ENCODE measurements at places on chromosomes 1 and 21.

GRCh38 chr1:92563457-92564216 lies 76.9 kb upstream of the GFI1 start:
- DNase-seq, result no peak

- DNase-seq, result no peak
Observed at GRCh38 chr1:77282187-77282865, 507 bp downstream of the AK5 start.

DNA sequence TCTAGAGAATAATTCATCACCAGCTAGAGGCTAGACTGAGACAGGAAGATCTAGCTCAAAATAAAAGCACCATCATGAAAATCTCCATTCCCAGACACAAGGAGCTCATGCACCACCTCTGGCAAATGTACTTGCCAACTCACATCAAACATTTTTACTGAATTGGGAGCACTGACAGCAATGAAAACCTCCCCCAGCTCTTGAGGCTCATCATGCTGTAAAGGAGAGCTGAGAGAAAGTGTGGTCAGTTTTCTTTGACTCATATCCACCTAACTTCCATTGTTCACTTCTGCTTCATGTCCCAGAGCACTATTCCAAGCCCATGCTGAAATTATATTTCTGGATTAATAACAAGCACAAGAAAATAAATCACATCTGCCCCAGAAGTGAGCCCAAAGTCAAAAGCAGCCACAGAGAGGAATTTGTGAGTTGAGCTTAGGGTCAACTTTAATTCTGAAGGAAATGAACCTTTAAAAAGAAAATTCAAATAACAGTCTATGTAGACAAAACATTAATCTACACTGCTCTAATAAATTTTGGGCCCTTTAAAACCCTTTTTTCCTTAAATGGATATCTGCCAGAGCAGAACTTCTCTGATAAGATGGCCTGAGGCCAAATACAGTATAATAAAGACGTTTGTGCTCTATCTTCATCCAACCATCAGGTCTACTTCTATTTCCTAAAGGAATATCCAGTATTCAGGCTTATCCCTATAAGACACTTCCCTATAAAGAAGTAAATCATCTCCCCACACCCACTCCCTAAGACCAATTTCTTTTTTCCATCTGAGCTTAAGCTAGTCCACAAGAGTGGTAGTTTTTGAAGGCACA lies 85.9 kb upstream of the ADAM30 start:
- no peak for DNase-seq

DNA sequence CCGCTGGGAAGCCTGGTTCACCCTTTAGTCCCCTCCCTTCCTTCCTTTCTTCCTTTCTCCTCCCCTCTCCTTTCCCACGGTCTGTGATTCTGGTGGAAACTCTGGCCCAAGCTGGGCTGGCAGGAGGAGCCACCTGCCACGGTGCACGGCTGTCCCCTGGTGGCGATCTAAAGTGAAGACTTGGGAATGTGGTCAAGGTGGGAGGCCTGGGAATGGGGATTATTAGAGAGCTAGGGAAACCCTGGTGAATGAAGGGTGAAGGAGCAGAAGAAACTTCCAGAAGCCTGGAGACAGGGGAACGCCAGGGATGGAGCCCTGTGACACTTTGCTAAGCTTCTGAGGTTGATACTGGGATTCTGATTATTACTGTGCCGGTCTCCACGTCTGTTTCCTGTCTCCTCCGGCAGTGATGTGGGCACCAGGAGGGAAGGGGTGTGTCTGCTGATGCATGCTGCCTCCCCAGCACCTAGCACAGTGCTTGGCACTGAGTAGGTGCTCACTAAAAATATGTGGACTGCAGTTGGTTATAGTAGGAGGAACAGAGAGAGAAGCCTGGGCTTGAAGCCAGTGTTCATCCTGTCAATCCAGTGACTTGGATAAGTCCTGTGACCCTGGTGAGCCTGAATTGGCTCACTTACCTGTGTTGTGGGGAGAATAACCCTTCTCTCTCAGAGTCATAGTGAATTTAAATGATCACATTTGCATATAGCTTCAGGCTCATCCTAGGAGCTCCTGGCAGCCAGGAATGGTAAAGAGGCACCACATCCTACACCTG lies 71.2 kb upstream of the NBPF3 start:
- DNase-seq, result peak; percentile 36

- DNase-seq, result no peak
Observed at GRCh38 chr1:174786760-174787159, 213.0 kb upstream of the CACYBP start.

DNA sequence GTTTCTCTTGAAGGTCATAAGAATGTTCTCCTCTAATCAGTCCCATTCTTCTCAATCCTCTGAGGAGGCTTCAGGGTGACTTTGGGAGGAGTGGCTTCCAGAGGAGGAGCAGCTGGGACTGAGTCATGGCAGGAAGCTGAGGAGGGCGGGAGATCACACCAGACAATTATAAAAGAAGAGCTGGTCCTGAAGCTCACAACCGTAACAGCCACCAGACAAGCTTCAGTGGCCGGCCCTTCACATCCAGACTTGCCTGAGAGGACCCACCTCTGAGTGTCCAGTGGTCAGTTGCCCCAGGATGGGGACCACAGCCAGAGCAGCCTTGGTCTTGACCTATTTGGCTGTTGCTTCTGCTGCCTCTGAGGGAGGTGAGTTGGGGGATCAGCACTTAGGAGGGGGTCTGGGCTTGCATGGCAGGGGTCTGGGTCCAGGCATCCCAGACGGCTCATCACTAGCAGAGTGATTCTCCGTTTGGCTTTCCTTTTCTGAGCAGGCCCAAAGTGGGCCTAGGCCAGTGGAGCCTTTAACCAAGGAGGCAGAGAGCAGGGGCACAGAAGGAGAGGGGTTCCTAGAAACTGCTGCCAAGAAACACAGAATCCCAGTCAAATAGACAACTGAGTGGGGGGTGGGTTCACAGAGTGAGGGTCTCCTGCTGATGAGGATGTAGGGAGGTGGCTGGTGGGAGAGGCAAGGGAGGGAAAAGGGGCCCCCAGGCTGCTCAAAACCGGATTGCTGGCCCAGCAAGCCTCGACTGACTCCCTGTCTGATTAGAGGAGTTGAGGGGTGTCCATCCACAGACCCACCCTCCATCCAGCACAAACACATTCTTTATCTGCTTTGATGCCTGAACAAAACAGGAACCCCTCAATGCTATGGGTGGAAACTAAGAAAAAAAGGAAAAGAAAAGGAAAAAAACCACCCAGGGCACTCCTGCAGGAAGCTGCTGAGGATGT lies at the start of gene ECM1:
ECM1 (plus strand) TSS at position 198 of the 953 bp plus-strand sequence; CDS start at position 299, 101 bp downstream.
- DNase-seq, result no peak

GRCh38 chr1:56570924-56571372 lies 8.4 kb downstream of the PLPP3 start:
- DNase-seq, result no peak

DNA sequence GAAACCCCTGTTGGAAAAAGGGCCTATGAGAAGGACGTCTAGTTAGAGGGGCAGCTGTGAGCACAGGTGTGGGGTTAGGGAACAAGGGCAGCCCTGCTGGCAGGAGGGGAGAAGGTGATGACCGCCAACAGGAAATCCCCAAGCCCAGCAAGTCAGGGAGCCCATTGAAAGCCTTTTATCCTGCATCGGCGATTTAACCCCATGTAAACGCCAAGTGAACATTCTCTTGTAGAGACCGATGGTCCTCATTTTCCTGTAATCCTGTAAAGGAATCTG lies 1.1 kb upstream of the BSND start:
- no peak for DNase-seq

- DNase-seq, result no peak
Observed at GRCh38 chr1:96533820-96534219, 187.8 kb upstream of the PTBP2 start.

GRCh38 chr1:25905680-25906643 lies at the start of gene STMN1:
STMN1 (minus strand) TSS chr1:25906419; CDS start chr1:25904676, 1,743 bp downstream.
- DNase-seq, result peak; percentile 95

DNA sequence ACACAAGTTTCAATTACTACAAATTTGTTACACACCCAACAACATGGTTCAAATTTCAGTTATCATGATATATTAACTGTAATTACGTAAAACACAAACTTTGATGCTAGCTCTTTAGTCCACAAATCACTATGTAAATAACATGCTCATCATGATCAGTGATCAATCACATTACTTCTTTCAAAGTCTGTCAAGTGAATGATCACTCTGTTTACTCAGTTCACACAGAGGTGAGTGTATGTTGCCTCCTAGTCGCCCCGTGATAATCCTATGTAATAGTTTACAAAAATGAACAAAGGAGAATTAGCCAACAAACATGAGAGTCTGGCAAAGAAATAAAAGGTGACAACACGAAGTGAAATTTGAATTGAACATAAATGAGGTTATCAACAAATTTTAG lies 14.3 kb downstream of the EDEM3 start:
- no peak for DNase-seq

GRCh38 chr1:211603713-211604112 lies 24.8 kb upstream of the SLC30A1 start:
- DNase-seq, result no peak

DNA sequence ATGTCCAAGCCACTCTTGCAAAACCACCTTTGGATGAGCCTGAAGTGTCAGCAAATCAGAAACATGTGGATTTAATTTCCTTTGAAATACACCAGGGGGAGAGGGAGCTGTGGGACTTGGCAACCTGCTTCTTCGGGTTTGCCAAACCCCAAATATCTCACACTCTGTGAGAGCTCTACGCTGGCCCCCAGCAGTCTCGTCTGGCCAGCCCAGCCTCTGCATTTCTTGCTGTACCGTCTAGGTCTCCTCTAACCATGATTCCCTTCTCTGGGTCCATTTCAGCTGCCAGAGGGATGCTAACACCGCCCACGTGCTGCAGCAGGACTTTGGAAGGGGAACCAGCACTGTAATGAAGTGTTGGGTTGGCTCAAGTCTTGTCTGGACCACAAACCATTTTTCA lies 114.6 kb downstream of the MRPS6 start:
- no peak for DNase-seq

DNA sequence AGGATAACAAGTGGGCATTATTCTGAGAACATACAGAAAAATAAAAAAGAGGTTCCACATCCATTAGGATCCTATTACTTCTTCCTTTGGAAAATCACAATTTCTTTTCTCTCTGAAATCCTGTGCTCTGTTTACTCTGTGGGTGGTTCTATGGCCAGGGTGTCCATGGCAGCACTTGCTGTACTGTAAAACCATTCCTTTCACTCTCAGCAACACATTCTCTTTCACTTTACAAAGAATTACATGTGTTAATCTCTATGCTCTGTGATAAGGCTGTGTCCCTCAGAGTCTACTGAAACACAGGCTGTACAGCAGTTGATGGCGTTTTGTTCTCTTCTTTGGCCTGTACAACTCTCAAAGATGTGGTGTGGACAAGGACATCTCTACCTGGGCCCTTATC lies 524.1 kb downstream of the PTBP2 start:
- no peak for DNase-seq

DNA sequence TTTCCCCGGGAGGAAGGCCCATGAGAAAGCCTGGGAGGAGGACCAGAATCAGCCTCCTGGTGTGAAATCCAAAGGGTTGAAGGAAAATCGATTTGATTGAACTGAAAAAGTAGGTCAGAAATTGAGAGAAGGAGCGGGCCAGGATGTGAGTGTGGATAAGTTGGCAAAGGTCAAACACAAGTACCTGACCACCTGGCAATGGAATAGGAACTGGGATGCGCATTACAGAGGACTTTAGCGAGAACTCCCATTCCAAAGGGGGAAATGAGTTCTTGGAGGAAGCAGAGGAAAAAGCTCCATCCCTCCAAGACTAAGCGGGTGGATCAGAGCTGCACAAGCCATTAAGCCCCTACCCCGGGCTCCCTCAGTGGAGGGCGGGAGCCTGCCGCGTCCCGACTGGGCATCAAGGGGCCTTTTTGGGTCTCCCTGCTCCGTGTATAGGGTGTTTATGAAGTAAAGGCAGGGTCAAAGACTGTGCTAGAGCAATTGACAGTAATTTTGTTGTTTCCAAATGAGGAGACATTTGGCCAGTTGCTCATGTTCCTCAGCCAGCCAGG lies 56.4 kb downstream of the TGFB2 start:
- no peak for DNase-seq

DNA sequence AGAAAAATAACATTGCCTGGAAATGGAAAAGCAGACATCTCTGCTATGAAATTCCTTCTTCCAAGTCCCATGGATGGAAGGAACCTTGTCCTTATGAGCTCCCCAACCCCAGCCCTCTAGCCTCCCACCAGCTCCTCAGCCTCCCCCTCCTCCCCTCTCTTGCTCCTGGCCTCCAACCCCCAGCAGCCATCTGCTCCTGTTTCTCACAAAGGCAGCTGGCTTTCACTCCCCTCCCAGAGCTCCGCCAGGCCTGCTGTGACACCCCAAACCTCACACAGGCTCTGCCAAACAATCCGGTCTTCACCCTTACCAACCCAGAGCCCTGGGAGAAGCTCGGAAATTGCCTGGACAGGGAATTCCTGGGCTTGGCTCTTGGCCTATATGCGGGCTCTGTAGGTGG lies 69.2 kb downstream of the KLHDC7A start:
- no peak for DNase-seq

- peak; percentile 40 for DNase-seq
Observed at GRCh38 chr1:10932088-10932487, 80.4 kb upstream of the TARDBP start.

DNA sequence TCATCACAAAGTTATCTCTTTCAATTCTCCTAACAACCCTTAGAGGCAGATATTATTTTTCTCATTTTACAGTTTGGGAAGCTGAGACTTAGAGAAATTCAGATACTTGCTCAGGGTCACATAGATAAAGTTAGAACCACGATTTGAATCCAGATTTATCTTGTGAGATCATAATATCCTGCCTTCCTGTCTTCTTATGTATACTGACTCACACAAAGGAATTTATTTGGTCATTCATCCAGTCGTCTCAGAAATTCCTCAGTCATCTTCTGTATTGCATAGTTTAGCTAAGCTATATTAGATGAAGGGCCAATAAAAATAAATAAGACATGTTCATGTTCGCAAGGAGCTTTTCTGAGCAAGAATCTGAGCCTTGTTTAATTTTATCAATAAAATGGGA lies 35.8 kb upstream of the RUNX1 start:
- DNase-seq, result no peak

- no peak for DNase-seq
Observed at GRCh38 chr1:18580691-18581419, 49.8 kb upstream of the PAX7 start.

GRCh38 chr1:198595765-198596164 lies 43.1 kb upstream of the PTPRC start:
- no peak for DNase-seq

GRCh38 chr1:110011527-110012041 lies 22.8 kb upstream of the STRIP1 start:
- DNase-seq, result peak; percentile 53

DNA sequence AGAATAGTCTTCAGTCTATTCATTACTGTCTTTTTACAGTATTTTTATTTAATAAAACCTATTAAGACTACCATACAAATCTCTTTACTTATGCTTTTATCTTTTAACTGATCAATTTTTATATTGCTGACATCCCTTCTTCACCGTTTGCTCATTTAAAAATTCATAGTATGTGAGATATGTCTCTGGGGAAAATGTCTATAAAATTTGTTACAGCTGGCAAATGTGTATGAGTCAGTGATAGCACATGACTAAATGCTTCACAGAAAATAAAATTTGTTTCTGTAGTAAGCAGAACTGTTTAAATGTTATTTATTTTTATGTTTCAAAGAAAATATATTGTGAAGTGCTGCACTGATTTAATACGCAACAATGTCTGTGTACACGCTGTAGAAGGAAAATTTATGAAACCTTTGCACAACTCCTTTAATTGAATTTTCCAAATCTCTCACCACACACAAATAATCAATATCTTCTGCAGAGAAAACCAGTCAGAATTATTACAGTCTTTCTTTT lies 74.2 kb downstream of the ITGB3BP start:
- DNase-seq, result no peak

GRCh38 chr1:78526496-78526895 lies 35.7 kb downstream of the PTGFR start:
- no peak for DNase-seq
